ENCODE measurements at places on chromosomes 4 and X.

DNA sequence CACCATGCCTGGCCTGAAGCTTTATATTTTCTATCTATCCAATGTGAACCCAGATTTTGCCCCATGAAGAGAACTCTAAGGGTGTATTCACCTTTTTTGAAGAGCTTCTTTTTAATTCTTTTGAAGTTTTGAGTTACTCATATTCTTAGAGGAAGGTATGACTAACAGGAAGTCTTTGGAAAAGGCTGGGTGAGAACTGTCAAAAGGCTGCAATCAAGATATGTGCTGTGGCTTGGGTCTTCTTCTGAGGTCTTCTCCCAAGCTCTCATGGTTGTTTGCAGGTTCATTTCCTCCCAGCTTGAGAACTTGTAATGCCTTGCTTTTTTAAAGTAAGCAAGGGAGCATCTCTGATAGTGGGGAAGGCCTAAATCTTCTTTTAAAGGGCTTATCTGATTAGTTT, 3.1 kb upstream of the C4orf17 start:
- no peak for DNase-seq

DNA sequence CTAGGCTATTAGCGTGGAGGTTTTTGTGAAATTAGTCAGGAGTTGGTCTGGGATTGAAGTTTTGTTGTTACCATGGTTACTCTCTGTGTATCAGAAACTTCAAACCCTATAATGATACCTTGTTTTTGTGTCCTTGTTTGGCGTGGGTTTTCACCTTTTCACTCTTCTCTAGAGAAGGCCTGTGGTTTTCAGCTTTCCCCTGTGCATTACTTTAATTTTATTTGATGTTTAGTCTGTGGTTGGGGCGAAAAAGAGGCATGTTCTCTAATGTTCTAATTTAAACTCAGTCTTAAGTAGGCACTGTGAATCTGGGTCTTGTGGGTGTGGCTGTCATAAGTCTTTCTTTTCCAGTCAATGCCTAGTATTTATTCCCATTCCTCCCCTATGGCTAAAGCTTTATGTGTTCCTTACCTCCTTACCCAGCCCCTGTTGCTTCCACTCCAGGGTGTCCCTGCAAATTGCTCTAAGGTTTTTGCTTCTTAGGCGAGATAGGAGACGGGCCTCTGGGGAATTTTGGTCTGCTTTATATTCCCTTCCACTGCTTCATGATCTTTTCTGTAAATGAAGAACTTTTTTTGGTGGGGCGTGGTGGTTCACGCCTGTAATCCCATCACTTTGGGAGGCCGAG, 326.3 kb upstream of the ZCCHC13 start:
- DNase-seq: no peak

GRCh38 chr4:139875411-139875825, 209.8 kb downstream of the MGST2 start:
- no peak for DNase-seq

GRCh38 chrX:3346501-3347259, at the start of gene MXRA5:
TSS of gene MXRA5 (minus strand) at chrX:3346652. CDS start at chrX:3343833, 2,819 bp downstream.
- DNase-seq: no peak

DNA sequence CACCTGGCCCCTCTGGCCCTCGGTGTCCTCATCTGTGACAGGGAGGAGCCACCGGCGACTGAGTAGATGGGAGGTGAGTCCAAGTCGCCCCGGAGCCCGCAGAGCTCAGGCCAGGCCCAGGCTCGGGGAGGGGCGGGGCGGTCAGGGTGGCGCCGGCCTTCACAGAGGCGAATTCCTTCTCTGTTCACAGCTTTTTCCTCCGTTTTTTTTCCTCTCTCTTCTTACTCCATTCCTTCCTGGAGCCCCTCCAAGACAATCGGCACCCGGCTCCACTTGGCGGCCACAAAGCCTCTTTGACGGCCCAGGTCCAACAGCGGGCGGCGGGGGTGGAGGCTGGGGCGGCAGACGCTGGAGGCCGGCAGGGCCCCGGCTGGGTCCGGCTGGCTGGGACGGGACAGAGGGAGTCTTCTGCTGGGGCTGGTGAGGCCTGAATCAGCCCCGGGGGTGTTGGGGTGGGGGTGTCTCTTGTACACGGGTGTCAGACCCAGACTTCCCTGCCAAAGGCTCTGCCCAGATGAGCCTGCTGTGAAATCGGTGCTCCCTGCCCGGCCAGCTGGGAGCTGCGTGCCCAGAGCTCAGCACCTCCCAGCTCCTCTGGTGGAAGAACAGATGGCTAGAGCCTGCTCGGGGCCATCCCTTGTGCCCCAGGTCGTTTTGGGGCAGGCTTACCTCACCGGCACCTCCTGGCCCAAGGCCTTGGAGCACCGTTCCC, 22.6 kb downstream of the FGFRL1 start:
- no peak for DNase-seq

DNA sequence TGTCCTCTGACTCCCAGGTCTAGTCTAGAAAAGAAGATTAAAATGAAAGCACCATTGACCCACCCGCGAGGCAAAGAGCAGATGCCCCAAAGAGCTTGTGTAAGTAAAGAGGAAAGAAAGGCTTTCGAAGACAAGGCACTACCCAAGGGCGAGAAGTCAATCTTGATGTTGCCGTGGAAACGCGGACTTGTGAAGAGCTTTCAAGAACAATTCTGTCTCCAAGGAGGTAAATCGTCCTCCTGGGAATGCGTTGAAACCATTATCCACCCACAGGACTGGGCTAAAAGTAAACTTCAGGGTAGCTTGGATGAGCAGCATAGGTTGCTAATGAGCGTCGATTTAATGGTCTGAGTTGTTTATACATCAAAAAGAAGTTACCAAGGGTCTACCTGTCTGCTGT, 189.3 kb downstream of the DHRSX start:
- DNase-seq: no peak

DNA sequence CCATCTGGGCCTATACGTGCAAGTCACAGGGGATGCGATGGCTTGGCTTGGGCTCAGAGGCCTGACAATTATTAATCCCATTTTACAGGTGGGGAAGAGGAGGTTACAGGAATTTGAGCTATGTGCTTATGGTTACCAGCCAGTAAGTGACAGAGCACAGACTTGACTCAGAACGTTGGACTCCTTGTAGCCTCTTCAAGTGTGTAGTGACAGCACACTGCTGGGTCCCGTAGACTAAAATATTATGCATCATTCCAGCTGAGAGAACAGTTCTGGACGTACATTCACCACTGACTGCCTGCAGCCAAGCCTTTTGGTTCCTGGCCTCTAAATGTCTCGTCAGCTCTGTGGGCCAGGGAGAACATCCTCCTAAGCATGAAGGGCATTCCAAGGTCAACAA, 314.5 kb downstream of the GPAT3 start:
- no peak for DNase-seq

GRCh38 chrX:150574559-150575418, 6.4 kb downstream of the MTM1 start:
- DNase-seq: no peak

- DNase-seq: no peak
Observed at GRCh38 chrX:109863811-109864210, 130.8 kb upstream of the ACSL4 start.

- no peak for DNase-seq
Observed at GRCh38 chr4:115334736-115335411, 221.5 kb upstream of the NDST4 start.

DNA sequence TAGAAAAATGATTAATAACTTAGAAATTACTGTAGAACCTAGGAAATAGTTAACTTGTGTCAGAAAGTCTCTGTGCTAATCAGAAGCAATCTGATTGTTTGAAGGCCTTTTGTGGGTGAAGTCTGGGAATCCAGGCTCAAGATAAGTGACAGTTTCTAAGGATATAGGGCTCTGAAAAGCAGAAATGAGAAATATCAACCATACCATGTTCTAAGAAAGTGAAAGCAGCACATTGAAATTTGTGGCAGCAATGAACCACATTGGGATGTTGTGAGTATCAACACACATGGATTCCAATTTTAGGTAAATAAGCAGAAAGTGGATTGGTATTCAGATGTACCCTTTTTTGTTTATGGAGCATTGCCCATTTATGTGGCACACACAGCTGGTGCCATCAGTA, 464.6 kb downstream of the IL15 start:
- DNase-seq: no peak

DNA sequence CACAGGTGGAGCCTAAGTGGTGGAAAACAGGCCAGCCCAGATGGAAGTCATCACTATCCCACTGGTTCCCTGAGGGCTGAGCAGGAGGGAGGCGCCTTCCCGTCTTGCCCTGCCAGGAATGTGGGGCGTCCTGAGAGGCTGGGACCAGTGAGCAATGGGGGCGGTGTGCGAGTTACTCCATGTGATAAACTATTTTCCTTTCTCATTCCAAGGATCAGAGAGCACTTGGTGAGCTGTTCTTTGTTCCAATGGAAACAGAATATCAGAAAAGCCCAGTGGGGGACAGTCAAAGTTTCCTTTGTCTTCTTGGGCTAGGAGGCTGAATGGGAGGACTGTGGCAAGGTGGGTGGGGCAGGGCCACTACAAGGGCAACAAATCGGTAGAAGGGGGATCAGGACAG, 86.2 kb downstream of the NHSL2 start:
- DNase-seq: no peak

DNA sequence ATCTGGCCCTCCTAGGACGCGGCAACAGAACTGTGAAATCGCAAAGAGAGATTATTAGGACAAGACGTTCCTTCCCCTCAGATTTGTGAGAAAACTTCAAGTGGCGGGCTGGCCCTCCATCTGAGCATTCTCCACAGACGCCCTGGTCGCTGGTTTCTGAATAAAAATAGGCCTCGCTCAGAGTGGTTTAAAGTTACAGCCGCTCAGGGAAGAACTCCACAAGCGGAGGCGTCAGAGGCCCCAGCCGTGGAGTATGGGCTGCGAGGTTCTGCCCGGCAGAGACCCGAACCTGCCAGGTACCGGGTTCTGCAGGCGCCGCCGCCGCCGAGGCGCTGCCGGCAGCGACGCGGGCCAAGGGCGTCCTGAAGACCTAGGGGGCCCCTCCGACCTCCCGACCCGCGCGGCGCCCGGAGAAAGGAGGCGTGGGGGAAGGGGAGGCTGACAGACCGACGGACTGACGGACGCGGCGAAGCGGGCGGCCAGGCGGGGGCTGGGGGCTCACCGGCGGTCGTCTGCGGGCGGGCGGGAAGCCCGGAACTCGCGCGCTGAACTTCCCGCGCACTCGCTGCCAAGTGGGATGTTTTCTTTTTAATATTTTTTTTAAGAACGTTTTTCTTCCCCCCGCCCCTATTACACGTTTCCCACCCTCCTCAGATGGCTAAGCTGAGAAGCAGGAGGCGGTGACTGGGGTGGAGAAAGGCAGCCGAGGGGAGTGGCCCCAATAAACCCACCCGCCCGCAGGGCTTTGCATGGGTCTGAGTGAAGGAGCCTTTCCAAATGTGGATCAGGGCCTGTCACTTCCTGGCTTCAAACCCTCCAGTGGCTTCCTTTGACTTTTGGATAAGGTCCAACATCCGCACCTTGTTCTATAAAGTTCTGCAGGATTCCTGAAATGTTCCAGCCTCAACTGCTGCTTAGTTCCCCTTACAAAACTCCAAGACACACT, at the start of gene PABPC4L:
PABPC4L (minus strand) TSS at position 574 of the 946 bp plus-strand sequence. CDS start 770 bp downstream, outside the sequence.
- no peak for DNase-seq

DNA sequence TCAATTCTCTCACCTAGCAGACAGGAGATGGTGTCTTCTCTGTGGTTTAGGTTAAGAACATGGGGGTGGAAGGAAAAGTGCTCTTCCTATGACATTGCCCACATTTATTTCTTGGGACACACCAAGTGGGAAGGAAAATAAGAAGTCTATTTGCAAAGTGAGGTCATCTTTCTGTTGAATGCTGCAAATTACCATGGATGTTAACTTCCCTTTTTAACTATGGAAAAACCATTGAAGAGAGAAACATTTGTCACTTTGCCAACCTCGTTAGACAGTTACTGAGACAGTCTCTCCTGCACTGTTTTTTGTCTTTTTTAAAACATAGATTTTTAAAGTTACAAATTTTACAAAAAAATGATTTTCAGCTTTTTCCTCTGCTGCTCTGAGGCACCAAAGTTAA, 72.8 kb upstream of the BEND4 start:
- DNase-seq: no peak

DNA sequence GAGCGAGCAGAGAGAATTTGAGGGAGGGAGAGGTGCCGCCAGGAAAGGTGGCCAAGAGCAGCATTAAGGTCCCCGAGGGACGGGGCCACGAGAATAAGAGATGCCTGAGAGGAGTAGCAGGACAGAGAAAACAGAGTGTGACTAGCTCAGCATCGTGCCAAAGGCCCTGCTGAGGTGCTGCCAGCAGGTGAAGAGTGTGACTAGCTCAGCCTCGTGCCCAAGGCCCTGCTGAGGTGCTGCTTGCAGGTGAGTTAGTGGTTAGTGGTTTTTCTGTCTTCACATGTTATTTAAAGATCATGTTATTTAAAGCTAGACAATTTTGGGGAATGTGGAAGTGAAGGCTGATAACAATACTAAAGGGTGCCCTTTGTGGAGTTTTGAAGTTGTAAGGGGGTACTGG, 464.5 kb upstream of the FAT1 start:
- no peak for DNase-seq

- no peak for DNase-seq
Observed at GRCh38 chr4:151992332-151993154, 231.7 kb upstream of the GATB start.

DNA sequence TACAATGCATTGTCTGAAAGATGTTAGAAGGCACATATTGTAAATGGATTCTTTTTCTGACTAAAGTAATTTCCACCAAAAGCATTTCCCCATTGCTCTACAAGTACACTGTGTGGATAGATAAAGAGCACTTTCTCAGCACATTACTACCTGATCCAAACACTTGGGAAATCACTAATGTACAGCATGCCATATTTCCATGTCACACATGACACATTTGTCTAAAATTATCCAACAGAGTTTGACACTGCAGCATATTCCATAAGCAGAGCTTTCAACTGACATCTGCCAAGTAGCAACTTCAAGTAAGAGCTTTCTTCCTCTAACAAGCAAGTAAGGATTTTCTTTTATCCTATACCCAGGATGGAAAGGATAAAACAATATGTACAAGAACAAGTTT, 49.5 kb downstream of the REELD1 start:
- DNase-seq: no peak

DNA sequence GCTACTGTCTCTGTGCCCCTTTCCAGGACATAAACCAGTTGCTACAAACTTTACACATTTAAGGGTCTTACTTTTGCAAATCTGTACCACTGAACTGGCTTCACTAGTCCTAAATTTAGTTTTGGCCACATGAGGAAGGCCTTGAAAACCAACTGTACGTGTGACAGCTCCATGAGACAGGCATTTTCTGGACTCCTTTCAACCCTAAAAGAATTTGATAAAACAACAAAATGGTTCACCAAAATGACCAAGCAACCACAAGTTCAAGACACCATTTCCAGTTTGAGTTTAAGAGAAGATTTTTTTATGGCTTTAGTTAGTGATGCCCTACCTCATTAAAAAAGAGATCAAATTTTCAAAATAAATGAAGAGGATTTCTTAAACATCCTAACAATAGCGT, 246.4 kb downstream of the ZNF674 start:
- DNase-seq: no peak

DNA sequence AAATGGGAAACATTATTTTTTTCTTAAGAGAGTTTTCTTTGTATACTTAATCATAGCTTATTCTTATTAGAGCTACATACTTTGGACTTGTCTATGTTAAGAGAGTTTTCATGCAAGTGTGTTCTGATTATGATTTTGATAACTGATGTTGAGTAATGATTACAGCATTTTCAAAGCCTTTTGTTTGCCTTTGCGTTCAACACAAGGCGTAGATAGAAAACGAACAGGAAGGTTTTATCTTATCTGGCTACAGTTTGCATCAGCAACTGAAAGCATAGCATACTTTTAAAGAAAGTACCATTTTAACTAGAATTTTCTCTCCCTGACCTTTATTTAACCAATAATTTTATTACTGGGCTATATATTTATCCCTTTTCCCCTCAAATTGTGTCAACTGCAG, 51.6 kb upstream of the PDLIM5 start:
- DNase-seq: no peak

GRCh38 chrX:132983496-132983895, 25.1 kb upstream of the HS6ST2 start:
- DNase-seq: no peak

All from LNCaP clone FGC (cell line).